SK-N-MC (cell line): ENCODE measurements at places on chromosomes 16 and 17.

DNA sequence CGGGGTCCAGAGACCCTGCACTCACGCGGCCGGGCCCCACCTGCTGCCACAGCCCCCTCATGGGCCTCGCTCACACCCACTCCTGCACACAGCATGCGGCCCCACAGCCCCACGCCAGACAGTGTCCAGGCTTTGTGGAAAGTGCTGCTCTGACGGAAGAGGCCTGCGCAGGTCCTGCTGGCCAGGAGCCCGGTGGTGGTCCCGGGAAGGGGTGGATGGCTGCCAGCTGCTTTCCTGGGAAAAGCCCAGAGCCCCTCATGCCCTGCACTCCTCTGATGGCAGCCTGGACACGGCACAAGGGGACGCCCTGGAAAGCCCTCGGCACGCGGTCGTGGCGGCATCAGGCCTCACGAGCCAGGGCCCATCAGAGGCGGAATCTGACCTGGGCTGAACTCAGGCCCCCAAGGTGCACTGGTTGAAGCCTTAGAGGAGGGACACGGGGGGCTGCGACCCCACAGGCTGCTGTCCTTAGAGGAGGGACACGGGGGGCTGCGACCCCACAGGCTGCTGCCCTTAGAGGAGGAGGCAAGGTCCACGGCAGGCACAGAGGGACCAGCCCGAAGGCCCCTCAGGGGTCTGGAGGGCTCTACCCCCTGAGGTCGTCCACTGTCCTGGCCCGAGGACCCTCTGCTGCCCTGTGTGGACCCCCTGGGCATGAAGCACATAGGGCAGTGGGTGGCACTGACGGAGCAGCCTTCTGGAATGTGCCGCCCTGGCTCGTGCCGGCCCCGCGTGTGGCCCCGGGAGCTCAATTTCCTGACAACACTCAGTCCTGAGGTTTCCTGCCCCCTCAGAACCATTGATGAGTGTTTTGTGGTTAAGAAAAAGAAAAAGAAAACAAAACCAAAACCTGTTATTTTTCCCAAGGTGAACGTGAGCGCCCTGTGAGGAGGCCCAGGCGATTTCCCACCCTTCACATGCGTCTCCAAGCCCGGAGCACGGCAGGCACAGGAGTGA is 22.1 kb downstream of the SOX8 start:
- DNase-seq: no peak

GRCh38 chr16:76984196-76984595 is 206.8 kb upstream of the MON1B start:
- no peak for DNase-seq

DNA sequence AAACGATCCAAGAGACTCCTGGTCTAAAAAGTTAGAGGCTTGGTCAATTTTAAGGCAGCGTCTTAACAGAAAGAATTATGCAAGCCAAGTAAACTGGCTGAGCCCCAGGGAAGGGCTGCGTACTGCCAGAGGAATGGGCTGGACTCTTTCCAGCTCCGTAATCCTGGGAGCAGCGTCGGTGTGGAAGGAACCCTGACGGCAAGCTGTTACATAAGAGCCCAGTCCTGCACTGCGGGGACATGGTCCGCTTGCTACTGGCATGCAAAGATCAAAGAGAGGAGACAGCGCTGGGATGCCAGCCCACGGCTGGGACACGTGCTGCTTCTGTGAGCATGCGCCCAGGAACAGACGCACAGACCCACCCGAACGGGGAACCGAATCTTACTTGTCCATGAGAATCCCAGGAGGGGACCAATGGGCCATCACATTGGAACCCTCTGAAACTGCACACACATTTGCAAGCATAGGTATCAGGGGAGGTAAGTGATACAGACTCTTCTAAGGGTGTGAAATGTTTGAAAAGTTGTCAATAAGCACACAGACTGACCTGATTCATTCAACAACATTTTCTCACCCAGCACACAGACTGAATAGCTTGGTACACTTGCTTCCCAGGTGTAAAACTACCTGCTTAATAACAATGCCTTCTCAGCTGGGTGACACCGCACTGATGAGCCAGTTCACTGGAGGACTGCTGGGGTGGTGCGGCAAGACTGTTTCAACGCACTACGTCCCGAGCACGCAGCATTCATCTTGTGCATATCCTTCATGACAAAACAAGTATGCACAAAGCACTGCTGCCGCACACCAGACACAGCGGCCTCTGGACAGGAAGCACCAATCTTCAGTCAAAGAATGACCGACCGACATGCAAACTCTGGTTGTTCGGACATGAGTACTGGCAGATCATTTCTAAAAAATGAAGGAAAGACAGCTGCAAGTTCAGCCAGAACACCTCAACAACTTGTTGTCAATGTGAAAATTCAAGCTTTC is 94.9 kb downstream of the ANKRD11 start:
- DNase-seq: no peak

DNA sequence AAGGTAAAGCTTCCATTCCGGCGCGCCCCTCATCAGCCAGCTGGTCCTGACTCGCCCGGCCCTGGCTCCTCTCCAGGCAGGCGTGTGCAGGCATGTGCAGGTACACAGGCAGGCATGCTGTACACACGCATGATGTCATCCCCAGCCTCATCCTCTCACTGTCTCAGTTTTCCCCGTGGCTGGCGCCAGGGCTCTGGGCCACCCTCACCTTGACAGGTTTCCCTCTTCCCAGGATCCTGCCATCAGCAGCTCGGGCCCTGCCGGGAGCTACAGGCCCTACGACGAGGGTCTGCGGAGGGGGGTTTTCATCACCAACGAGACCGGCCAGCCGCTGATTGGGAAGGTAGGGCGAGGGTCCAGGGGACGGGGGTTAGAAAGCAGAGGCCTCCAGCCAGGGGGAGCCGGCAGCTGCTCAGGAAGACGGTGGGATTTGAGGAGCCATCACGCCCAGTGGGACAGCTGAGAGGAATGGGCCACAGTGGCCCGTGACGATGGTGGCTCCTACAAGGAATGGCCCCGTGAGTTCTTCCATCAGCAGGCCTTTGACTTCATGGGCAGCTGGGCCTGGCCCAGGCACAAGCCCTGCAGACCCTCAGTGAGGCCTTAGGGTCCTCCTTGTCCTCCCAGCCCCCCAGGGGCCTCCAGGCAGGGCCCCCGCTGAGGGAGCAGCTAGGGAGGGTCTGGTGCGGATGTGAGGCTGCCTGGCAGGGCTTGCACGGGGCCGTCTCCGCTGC is 8.5 kb downstream of the GAA start:
- no peak for DNase-seq

DNA sequence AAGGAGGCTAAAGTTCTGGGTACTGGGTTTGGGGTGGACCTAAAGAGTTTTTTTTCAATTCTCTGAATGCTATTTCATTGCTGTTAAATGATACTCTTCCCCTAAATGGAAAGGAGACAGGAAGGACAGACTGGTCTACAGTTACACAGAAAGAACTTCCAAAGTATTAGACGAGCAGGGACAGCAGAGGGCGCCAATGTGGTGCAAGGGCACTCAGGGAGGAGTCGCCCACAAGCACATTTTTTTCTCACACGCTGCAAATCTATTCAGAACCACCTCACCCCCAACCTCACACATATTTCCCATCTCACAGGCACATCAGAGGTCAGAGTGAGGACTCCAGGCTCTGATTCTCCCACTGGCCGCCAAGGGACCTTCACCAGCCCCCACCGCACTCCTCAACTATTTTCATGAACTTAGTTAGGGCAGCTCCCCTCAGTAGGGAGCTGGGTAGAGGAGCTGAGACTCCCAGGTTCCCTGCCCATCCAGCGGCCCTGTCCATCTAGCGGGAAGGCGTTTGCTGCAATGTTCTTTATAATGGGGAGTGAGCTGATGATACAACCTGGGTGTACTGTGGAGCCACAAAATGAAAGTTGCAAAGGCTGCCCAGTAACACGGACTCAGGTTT is 6.8 kb upstream of the CA4 start:
- peak; percentile 79 for DNase-seq

- DNase-seq: no peak
Measured at GRCh38 chr17:81513753-81514488, 1.3 kb upstream of the ACTG1 start.

DNA sequence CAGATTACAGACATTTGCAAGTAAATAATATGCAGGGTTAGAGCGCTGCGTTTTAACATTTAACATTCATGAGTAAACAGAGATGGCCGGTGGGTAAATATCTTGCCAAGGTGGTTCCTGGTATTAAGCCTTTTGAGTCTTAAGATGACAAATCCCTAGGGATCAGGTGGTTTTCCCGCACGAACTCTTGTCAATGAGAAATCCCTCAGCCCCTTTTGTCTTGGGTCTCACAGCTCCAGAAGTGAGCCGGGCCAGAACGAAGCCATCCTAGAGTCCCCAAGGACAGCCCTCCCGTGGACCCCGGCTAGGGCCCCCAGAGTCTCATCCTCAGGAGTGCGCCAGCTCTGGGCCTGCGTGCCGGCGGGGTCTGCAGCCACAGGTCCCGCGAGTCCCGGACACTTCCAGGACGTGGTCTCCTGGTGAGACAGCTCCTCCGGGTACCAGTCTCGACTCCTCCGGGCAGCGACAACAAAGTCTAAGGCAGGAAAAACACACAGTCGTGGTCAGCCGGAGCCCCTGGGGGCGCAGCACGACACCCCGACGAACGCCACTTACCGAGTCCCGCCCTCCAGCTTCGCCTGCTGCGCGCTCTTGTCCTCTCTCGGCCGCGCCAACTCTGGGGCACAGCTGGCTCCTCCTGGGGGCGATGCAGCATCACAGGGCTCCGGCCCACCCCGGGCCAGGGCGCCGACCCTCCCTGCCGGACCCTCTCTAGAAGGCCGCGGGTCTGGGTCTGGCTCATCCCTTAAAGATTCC is 13.3 kb downstream of the MIS12 start:
- DNase-seq: no peak

- DNase-seq: no peak
Measured at GRCh38 chr16:89687092-89687940, 827 bp downstream of the CDK10 start.

DNA sequence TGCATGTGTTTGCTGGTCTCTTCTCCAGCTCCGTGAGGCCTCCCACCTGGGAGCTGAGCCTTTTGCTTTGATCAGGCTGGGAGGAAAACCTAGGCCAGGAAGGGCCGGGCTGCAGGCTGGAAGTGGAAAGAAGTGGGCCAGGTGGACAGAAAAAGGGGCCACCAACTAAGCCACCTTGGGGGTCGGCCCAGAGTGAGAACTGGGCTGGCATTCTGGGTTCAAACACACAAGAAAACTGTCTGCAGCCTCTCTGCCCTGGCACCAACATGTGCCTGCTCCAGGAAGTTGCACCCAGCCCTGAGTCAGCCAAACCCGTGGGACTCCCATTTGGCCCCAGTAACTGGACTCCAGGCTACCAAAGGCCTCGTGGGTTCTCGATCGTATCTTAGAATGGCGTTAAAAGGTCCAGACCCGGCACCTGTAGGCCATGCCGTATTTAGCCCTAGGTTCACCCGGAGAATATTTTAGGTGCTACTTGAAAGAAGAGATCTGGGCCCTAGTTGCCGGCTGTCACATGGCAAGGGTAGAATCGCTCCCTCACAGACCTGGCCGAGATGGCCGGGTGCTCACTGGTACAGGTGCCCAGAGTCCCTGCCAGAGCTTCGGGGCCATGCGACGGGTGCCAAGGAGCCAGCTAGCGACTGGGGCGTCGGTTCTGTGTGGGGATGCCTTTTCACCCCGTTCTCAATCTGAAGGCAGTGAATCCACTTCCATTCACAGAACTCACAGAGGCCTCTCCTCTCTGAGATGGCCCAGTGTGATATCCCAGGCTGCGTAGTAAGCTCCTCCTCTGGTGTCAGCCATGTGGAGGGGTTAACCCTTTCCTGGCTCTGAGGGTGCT is 236.6 kb downstream of the MRTFB start:
- no peak for DNase-seq

- DNase-seq: no peak
Measured at GRCh38 chr17:7014995-7015958, 2.9 kb downstream of the RNASEK start.

- DNase-seq: no peak
Measured at GRCh38 chr17:2736956-2737355, 12.5 kb downstream of the CCDC92B start.

DNA sequence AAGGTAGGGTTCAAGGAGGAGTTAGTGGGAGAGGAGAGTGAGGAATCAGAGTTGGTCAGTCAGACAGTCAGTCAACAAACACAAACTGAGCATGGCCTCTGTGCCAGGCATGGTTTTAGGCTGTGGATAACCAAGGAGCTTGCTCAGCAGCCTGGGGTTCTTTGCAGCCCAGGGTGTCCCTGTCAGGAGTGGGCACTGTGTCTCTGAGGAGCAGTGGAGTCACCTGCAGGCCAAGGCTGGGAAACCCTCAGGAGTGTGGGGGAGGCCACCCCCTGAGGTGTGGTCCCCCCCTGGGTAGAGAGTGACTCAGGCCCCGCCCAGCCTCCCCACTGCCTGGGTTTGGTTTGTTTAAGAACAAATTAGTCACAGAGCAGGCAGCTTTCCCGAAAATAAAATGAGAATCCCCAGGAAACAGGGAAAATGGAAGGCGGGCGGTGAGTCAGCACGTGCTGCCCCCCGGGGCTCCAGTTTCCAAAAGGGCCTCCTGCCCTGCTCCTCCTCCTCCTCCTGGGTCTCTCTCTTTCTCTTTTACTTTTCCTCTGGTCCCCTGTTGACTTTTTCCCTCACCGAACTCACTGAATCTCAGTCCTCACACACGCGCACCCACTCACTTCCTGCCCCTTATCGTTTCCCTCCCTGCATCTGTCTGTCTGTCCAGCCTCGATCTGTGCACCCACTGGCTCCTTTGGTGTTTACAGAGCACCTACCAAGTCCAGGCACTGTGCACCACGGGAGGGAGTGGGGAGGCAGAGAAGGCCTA is 44.3 kb downstream of the SOCS3 start:
- DNase-seq: peak; percentile 65

- no peak for DNase-seq
Measured at GRCh38 chr17:55223524-55223923, 41.2 kb upstream of the HLF start.

- no peak for DNase-seq
Measured at GRCh38 chr17:55441544-55441943, 19.9 kb upstream of the MMD start.

DNA sequence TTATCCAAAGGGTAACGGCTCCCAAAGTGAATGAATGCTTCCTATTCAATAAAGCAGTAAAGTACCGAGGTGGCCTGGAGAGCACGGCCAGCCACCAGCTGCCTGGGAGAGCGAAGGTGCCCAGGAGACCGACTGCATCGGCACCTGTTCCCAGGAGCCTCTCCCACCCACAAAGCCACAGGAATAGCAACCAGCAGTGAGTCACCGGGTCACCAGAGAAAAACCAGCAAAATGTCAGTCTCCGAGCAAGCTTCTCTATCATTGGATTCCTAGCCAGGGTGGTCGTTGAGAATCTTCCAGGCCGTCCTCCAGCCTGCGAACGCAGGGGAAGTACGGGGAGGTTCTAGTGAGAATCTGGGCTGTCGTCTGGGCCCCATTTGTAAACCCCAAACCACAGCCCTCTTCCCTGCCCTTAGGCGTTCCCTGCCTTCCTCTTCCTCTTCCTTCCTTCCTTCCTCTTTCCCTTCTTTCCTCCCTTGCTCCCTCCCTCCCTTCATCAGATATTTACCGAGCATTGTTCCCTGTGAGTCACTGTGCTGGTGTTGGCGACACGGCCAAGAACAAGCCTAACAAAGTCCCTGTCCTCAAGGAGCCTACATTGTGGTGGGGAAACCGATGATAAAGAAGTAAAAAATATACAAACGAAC is 114.6 kb downstream of the SLC39A11 start:
- DNase-seq: no peak
